ENCODE measurements at places on chromosomes 1 and 21.

- no peak for DNase-seq
These were observed 144.1 kb downstream of the CENPF start for GRCh38 chr1:214747050-214747635.

DNA sequence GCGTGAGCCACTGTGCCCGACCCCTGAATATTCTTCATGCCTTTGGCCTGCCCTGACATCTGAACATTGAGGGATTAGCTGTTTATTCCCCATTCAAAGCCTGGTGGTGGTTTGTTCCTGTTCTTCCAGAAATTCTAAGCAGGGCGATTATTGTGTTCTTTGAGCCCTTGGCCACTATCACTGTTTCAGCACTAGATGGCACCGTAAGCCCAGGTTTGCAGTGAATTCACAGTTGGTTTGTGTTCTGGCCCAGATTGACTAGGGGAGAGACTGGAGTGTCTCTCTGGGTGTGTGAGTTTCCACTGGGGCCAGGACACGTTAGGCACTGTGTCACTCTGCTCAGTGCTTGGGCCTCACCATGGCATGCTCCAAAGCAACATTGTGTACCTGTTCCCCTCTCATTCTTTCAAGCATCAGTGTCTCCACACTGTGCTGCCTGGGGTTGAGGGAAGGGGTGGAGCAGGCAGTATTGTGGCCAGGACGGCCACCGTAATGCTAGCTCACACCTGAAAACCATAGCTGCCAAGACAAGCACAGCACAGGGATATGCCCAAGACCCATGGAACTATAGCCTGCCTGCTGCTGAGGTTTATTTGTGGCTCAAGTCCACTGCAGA, 52.7 kb downstream of the PKN2 start:
- no peak for DNase-seq

- DNase-seq = no peak
These were observed 750.9 kb downstream of the BRINP3 start for GRCh38 chr1:189726806-189727205.

DNA sequence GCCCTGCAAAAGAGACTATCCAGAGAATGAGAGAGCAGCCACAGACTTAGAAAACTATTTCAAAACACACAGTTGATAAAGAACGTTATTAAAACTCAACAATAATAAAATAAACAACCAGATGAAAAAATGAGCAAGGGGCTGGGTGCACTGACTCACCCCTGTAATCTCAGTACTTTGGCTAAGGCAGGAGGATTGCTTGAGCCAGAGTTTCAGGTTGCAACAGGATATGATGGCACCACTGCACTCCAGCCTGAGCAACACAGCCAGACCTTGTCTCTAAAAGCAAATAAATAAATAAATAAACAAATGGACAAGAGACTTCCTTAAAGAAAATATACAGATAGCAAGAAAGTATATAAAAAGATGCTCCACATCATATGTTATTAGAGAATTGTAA, 144.6 kb downstream of the LRRIQ3 start:
- DNase-seq = no peak

DNA sequence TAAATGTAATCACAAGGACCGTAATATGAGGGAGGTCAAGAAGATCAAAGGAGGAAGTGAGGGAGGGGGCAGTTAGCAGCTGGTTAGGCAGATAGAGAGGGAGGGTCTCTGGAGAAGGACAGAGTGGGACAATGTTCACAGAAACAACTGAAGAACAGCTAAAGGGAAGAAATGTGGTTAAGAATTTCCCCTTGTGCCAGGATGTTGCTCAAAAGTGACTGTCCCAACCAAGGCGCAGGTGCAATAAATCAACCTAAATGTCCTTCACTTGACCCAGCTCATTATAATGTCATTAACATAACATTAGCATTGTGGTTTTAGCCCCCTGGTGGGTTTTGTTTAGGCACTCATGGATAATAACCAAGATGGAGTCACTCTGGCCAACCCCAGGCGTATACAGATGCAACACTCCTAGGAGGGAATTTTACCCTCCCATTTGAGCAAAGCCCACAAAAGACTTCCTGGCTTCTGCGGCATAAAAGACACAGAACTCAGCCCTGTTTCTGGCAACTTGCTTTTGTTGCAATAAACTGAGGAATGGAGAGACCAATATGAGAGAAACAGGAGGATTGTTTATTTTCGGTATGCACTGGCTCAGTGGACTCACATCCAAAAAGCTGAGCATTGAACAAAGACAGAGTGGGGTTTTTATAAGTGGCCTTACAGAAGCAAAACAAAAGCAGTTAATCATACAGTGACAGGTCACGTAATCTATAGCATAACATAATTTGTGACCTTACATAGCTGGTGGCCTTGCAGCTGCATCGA, 7.3 kb upstream of the CA6 start:
- no peak for DNase-seq

GRCh38 chr21:38323721-38324531, 67.1 kb downstream of the KCNJ15 start:
- no peak for DNase-seq

DNA sequence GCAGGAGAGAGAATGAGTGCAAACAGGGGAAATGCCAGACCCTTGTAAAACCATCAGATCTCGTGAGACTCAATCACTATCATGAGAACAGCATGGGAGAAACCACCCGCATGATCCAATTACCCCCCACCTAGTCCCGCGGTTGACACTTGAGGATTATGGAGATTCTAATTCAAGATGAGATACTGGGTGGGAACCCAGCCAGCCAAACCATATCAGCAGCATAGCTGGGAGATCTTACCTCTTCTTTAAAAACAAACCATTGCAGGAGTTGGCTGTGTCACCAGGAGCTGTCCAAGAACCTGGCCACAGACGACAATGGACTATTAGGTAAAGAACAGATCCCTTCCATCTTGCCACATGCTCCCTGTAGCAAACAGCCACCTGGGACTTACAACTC, 422.7 kb downstream of the MATN1 start:
- no peak for DNase-seq

- no peak for DNase-seq
These were observed 8.5 kb downstream of the KYAT3 start for GRCh38 chr1:88983791-88984559.

- no peak for DNase-seq
These were observed 55.1 kb downstream of the UBE2T start for GRCh38 chr1:202286622-202287097.

GRCh38 chr1:59688976-59689375, 125.8 kb upstream of the HOOK1 start:
- DNase-seq = no peak

DNA sequence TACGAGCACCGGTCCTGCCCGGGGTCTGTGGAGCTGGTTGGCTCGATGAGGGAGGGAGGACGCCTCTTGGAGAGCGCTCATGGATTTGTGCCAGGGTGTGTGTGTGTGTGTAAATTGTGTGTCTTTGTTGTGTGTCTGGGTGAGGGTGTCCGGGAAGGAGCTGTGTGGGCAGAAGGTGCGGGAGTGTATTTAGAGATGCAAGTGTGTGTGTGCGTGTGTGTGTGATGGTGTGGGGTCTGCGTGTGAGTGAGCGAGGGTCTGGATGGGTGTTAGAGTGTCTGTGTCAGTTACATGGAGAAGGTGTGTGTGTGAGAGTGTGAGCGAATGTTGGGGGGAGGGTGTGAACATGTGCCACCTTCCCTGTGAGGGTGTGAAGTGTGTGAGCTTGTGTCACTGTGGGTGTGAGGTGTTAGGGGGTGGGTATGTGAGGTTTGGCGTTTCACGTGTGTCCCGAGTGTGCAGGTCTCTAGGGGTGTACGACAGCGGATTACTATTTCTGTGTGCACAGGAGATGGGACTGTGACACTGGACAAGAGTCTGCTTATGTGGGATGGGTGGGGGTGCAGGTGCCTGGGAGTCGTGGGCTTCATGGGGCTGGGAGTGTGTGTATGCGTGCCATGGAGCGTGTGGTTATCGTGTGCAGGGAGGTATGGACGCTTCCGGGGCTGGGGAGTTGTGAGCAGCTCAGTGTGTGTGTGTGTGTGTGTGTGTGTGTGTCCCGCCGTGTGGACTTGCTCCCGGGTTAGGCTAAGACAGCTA, 880 bp downstream of the IGSF21 start:
- DNase-seq = no peak

DNA sequence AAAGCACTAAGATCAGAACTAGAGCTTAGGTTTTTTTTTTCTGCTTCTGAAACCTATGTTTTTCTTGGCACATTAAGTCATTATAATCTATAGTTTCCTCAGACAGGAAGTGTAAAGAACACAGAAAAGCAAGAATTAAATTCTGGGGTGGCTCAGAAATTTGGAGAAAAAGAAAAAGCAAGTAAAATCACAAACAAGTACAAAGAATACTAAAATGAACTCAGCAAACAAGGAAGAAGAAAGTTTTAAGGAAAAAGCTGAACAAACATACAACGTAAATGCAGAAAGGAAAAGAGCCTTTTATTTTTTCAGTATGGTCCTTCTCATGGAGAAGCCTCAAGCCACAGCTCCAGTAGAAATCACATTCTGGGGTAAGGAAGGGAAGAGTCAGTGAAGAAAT, 8.6 kb upstream of the CNN3 start:
- DNase-seq = no peak

DNA sequence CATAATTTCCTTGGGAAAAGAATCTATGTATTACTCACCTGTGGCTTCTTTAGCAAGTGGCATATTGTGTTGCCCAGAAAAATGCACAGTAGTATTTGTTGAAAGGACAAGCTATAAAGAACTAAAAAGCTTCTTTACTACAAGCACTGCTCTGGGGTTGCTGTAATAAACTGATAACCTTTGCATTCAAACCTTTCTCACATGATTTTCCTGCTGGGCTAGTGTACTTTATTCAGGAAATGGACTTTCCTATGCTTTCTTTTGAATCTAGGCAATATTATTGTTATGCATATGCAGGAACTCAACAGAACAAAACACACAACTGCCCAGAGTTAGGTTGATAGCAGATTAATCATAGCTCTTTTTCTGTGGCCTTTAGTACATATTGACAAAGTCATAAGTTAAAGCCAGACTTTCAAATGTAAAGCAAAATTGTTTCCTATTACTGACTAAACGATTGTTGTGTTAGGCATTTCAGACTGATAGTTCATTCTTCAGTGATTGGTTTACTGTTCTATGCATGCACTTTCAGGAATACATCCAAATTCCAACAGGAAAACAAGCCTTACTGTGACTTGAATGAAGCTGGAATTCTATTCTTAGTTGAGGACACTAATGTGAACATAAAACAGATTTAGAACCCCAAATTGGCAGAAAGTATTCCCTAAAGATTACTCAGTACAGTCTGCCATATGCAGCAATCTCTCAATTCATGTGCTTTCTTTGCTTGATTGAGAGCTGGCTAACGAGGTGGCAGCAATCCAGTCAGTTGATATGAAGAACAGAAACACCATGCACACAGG, 564.3 kb upstream of the NEGR1 start:
- no peak for DNase-seq
